Activated T-cell treated with anti-CD3 and anti-CD28 coated beads for 1 hour (primary cell): ENCODE measurements at places on chromosomes 5 and 9.

DNA sequence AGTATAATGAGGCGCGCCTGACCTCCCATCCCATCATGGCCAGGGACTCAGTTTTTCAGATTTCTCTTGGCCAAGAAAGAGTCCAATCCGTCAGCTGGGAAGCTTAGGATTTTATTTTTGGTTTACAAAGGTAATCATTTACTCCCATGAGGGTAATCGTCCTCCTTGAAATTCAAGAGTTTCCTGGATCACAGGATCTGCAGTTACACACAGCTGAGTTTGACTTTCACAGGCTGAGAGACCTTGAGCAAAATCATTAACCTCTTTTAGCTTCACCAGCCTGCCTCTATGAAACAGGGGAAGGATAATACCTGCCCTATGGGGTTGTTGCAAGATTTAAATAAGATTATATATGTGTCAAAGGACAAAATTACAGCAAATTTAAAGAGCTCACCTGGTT, 15.4 kb upstream of the AK3 start:
- no peak for DNase-seq

- DNase-seq, result no peak
These were observed 37.4 kb downstream of the WHRN start for GRCh38 chr9:114467910-114468309.

DNA sequence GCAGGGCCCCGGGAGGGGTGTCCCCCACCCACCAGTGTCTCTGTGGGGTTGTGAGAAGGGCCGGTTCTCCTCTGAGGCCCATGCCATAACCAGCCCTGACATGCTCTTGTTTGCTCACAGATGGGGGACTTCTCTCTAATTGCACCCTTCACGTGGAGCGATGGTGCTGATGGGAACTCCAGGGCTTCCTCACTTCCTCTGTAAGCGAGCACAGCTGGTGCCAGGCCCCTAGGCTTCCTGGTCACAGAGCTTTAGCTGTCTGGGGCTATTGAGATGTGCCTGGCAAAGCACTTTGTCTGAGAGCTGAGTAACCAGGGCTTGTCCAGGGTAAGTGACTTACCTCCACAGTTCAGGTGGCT, 36.4 kb downstream of the PHF2 start:
- no peak for DNase-seq

GRCh38 chr5:93417490-93417889, 163.5 kb downstream of the NR2F1-AS1 start:
- no peak for DNase-seq

DNA sequence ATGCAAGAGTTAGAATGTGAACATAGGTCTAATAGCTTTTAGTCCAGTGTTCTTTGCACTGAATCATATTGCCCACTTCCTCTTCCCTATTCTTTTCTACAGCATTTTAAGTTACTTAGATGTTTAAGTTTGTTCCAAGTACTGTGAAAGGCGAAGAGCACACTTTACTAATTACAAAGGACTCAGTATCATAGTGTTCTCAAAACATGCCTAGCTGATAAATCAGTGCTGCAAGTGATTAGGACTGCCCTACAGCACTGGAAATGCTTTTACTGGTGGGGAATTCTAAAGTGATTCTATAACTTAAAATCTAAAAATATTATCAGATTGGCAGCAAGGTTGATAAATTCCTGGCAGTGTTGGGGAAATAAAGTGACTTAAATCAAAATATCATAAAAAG, 177.9 kb upstream of the KCNN2 start:
- DNase-seq, result no peak

DNA sequence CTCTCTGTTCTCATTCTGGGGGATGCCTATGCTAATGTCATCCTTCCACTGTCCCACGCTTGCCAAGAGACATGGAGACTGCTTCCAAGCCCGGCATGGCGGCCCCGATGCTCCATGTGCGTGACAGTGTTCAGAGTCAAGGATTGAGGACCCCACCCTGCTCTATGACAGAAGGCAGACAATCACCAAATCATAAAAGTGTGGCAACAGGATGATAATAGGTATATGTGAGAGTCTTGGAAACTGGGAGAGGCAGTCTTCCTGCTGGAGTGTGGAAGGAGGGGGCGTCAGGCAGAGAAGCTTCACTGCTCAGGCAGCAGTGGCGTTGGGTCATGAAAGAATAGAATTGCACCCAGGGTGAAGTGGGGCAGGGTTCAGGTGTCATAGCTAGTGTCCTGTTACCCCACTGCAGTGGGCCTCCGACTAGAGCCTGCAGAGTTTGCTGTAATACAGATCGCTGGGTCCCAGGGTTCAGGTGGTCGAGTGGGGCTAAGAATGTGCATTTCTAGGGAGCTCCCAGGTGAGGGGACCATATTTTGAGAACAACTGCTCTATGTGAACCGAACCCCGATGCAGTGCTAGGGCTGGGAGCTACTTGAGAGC, 12.5 kb upstream of the GADD45G start:
- DNase-seq, result no peak

- no peak for DNase-seq
These were observed 130.7 kb downstream of the TTLL11 start for GRCh38 chr9:121962421-121962820.

DNA sequence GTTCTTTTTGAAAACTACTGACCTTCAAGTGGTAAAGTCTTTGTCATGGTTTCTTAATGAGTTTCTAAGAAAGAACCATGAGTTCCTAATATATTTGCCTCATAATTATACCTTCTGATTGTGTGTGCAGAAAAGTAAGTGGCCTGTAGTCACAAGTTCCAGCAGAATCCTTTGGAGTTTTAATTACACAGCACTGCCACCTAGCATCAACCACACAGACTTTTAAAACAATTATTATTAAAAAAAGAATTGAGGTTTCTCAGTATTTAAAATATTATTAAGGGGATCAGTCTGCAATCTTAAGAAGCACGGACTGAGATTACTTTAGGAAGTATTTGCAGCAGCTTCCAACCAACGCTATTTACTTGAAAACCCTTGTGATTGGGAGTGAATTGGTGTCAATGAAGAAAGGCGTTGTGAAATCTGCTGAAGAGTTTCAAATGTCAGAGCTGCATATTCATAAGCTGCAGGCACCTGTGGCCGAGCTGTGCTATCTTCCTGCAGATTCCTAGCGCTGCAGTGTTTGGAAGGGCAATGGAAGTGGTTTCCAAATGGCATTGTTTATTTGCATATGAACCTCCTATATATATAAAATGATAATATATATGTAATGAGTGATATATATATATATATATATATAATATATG, 1074.2 kb upstream of the WWC1 start:
- no peak for DNase-seq

- no peak for DNase-seq
These were observed 700.3 kb downstream of the DNAH5 start for GRCh38 chr5:13244151-13244550.

- no peak for DNase-seq
These were observed 611.7 kb downstream of the NR2F1-AS1 start for GRCh38 chr5:92969191-92969780.

- DNase-seq, result no peak
These were observed 206.4 kb downstream of the NXNL2 start for GRCh38 chr9:88741335-88741734.

DNA sequence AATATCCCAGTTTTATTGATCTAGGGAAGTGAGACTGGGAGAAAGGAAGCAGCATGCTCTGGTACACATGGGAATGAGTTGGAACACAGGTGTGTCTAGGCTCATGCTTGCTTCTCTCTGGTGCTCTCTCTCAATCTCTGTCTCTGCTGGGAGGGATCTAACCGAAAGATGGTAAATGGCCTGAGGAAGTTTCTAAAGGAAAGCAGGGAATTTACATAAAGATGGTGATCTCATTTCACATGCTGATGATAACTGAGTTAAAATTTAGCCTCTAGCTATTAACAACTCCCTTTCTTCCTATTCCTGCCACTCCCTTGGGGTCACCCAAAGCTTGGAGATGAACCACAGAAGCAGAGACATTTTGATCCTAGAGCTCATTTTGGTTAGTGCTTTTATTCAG, 436.2 kb downstream of the SH3GL2 start:
- DNase-seq, result no peak

DNA sequence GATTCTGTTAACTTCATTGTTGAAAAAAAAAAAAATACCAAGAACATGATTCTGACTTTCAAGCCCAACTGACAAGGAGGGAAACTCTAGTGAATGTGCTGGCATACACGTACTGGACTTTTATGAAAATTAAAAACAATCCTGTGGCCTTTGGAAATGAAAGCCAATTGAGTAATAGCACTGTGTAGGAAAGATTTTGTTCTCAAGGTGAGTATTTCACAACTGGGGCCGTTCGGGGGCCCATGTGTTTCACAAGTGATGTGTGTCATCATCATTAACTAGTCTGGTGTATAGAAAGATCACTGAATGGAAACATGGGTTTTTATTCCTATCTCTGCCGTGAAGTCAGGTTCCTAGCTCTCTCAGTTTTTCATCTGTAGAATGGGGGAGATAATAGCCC, 605.0 kb upstream of the CLINT1 start:
- DNase-seq, result no peak

GRCh38 chr5:3609120-3609681, 13.6 kb downstream of the IRX1 start:
- DNase-seq, result no peak

- no peak for DNase-seq
These were observed 129.4 kb upstream of the ICE1 start for GRCh38 chr5:5293029-5293428.

GRCh38 chr5:153122403-153122802, 368.1 kb upstream of the GRIA1 start:
- DNase-seq, result no peak

DNA sequence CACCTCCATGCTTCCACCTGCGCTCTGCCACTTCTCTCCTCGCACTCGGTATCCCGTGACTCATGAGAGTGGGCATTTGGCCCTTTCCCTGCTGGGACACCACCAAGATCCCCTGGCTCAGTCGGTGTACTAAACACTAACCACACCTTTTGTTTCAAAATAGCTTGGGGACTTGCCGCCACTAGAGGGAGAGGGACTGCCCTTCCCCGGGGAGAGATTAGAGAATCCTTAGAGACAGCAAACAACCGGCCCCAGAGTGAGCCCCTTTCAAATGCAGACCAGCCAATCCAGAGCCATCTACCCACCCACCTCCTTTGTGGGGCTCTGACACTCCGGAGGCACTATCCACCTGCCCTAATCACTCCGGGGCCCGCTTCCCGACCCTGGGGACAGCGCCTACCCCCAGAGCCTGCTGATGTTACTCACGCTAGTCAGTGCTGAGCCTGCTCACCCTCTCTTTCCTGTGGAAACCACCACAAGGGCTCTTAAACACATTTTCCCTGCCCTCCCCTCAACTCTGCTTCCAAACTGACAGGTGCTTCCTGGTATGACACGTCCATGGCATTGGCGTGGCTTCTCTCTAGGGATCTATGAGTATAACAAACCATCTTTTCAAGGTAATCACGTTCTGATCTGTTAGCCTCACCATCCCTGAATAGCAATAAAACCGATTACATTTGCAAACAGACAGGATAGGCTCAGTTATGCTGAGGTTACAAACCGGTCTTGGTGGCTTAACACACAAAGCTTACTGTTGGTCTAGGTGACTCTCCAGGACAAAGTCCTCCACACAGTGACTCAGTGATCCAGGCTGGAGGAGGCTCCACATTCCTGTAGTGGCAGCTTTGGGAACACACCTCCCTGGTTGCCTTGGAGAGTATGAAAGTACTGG, 180.1 kb upstream of the MVB12B start:
- no peak for DNase-seq

- no peak for DNase-seq
These were observed 37.2 kb upstream of the COL15A1 start for GRCh38 chr9:98906273-98907040.

DNA sequence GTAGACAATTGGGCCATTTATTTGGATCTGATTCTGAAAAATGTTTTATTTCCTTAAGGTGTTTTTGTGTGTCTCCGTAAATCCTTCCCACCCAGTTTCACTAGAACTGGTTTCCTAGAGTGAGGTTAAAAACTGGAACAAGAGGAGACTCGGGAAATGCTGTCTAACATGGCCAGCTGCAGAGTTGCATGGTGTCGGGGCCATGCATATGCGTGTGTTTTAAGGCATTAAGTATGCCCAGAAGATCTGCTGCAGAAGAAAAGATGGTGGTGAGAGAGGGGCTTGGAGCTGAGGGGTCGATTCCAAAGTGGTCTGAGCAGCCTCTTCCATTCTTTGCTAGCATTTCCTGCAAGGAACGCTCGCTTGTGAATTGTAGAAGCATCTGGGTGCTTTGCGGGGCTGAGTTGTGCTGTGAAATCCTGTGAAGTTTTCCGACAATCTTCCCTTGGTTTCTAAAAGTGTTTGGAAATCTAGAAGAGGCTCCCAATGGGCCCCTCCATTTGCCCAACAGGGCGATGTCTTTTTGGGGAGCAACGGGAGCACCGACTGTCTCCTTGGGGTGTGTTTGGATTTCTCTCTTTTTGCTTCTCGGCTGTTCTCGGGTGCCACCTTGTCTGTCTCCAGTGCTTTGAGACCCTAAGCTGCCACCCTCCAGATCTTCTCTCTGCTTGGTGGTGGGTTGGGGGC, 113.8 kb downstream of the COL5A1 start:
- DNase-seq, result no peak

- no peak for DNase-seq
These were observed 1.3 kb downstream of the ANXA1 start for GRCh38 chr9:73152953-73153352.

DNA sequence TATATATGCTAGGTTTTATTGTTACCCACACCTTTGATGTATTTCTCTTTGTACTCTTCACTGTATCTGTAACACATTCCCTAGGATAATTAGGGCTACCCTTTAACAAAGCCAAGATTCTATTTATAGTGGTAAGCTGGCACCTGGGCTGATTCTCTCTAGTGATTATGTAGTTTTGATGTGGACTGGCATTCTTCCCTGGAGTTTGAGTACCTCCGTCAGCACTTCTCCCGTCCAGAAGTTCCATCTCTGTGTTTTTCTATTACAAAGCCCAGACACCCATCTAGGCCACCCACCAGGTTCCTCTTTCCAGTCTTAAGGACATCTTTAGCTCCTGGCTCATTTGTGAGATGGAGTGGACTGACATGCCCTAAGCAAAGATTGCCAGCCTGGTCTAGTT, 55.9 kb upstream of the CDKN2B start:
- DNase-seq, result no peak

GRCh38 chr5:10474521-10475075, 32.9 kb downstream of the ROPN1L start:
- DNase-seq, result no peak

- DNase-seq, result no peak
These were observed 78.7 kb upstream of the SMIM23 start for GRCh38 chr5:171706736-171707441.

- no peak for DNase-seq
These were observed at the start of gene CARD6 for GRCh38 chr5:40841068-40841805. Gene CARD6 (plus strand): TSS chr5:40841367. CDS start chr5:40841383, 16 bp downstream.

- DNase-seq, result no peak
These were observed 28.4 kb downstream of the ABO start for GRCh38 chr9:133246562-133246961.

DNA sequence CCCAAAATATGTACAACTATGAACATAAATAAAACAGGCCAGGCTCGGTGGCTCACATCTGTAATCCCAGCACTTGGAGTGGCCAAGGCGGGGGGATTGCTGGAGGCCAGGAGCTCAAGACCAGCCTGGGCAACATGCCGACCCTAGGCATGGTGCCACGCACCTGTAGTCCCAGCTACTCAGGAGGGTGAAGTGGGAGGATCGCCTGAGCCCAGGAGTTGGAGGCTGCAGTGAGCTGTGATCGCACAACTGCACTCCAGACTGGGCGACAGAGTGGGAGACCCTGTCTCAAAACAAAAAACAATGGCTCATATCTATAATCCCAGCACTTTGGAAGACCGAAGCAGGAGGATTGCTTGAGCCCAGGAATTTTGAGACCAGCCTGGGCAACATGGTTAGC, 1.5 kb downstream of the HAUS6 start:
- DNase-seq, result no peak
